ENCODE measurements at places on chromosomes 4 and X.

- DNase-seq = no peak
Observed at GRCh38 chr4:100063355-100063754, 113.3 kb upstream of the H2AZ1 start.

- no peak for DNase-seq
Observed at GRCh38 chr4:135741583-135741982, 1540.0 kb upstream of the PABPC4L start.

GRCh38 chrX:145843146-145843904 lies 25.7 kb downstream of the SLITRK2 start:
- no peak for DNase-seq

- DNase-seq = no peak
Observed at GRCh38 chr4:1331591-1332353, 15.2 kb upstream of the UVSSA start.

DNA sequence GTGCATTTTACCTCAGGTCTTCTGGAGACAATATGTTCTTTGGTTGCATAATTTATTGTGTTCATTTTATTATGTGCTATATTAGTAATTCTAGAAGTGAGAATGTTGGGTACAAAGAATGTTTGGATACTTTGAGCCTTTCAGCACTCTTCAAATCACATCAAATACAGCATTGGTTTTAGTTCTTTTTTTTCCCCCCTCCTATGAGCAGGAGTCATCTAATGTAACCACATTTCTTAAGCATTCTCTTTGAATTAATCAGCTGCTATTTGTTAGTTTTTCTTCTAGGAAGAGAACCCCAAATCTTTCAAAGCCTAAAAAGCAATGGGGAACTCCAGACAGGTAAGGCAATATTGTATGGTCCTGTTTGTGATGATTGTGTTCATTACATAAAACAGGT lies 46.7 kb downstream of the ARL9 start:
- no peak for DNase-seq

DNA sequence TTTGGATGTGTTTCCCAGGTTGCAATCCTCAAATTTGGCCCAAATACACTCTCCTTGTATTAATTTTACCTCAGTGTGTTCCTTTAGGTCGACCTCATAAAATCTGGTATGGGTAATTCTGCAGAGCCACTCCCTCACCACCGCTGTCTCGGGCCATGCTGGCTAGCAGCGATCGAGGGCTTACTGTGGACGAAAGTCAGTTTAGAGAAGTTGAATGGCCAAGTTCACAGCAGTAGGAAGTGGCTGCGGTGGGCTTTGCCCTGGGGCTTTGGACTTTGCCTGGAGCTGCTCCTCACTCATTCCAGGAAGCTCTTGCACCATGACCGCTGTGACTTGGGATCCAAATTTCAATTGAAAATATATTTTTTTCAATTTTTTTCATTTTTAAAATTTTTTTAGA lies 19.6 kb downstream of the TMEM187 start:
- no peak for DNase-seq

DNA sequence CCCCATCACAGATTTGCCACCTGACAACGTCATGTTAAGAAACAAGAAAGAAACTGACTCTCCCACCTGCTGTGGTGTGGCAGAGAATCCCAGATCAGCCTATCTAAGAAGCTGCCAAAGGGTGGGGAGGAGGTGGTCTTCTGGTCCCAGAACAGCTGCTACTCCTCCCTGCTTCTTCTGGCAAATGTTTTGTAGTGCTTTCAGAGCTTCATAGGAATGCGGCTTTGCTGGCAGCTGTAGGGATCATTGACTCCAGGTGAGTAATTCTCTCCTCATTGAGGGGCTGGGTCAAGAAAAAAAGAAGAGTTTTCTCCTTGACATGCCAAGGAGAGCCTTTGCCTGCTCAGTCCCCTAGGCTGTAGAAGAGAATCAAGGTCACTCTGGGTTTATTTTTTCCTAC lies 23.3 kb downstream of the NRK start:
- no peak for DNase-seq

DNA sequence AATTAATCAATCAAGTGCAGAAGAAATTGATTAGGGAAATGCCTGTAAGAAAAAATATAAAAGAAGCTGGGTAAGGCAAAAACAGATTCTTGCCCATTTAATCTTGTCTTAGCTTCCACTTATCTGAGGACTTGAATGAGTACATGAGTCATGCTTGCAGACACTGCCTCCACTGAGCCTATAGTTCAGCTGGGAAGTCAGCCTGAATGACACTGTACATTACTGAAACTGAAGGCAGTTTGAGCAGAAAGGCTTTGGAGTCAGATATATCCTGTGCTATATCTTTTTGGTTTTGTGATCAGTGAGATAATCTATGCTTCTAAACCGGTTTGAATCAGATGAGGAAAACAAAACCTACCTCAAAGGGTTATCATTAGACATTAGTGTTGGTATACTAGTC lies 61.3 kb downstream of the NUDT11 start:
- DNase-seq = no peak

DNA sequence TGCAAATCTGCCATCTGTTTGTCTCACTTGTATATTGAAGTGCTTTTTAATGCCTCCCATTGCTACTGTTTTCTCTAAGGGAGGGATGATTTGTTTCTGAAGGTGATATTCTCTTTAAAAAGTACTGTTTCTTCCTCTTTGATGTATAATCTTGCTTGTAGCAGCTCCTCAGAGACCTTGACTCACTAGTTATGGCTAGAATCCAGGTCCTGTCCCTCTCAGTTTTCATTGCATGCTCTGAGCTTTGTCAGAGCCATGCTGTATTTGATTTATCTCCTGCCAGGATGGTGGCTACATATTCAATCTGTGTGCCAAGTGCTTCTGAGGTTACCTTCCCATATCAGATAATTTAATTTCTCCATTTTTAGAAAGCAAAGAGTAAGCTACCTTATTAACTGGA lies 56.0 kb downstream of the GLUD2 start:
- no peak for DNase-seq

GRCh38 chr4:73875401-73875800 lies 6.2 kb downstream of the CXCL1 start:
- no peak for DNase-seq

DNA sequence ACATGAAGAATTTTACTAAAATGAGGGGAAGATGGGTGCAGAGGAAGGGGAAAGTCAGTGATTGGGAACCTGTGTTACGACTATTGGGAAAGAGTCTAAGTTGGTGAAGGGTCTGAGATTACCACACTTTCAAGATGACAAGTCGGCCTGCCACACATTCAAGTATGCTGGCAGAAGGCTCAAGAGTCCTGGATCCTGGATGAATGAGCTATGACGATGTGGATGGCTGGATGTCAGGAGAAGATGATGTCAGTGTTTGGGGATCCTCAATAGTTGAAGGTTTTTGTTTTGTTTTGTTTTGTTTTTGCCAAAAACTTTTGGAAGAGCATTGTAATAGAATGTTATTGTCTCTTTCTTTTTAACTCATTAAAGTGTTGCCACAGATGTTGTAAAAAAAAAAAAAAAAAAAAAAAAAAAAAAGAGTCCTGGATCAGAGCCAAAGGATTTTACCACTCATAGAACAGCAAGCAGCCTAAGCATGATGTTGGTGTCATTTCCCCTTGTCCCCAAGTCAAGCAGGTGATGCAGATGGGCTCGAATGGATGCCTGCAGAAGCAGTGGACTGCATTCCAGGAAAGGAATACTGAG lies 120.6 kb downstream of the REELD1 start:
- no peak for DNase-seq

DNA sequence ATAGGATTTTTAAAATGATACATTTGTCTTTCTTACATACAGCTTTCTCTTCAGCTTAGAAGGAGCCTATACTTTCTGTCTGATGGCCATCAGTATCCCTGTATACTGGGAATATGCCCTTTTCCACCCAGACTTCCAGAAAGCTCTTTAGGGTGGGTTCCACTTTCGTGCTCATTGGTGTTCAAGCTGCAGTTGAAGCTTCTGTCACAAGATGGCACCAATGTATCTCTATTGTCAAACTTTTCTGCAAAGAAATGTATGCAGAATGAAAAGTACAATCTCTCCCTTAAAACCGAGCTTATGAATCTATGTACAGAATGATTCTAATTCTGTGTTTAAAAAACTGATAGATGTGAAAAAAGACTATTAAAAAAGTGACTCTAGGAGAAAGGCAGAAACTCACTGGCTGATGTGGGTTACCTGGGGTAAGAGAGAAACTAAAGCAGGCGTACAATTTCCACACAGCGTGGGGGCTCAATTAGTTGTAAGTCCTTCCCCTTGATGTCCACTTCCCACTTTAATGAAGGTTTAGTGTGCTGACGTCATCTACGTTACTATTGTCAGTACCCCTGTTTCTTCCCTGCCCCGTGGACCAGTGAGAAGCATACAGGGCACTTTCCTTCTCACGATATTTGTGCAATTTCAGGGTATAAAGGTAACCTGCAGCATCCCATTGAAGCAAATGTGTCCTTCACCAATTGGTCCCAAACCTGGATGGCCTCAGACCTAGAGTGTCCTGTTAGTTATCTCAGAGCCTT lies 57.3 kb upstream of the TCEAL2 start:
- DNase-seq = no peak

DNA sequence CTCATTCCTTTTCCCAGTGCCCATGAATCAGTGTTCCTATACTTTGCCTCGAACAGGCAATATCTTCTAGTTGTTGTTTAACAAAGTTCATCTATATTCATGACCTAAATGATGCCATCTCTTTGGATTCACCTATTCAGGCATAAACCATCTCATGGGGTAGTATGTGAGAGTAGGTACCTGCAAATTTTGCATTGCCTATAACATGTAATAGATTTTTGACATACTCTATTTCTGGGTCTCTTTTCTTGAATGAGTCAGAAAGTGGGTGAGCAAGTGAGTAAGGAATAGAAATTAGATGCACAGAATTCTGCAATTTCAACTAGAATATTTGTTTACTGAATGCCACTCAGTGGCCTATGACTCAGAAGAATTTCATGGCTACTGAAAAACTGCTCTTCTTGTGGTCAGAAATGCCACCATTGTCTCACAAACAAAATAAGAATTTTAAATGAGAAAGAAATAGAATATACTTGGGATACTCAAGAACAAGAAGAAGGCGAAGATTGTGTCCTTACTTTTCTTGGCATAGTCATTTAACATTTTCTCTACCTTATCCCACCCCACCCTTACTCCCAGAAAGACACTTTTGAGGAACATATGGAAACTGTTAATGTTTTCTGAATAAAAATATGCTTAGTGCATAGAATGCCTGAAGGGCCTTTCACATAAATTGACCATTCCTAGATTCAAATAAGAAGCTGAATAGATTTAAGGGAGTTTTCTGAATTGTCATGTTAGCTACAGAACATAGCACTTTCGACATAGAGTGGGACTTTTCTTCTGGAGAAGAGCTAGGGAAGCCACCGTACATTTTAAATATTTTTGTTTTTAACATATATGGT lies 86.8 kb downstream of the HHIP start:
- no peak for DNase-seq
